OCI-LY7 (cell line): ENCODE measurements at places on chromosomes 6 and 20. TPM values are rescaled to one million over a fixed set of nuclear protein-coding genes. Genes with fewer than 3 reads are reported as not detected.

- DNase-seq = no peak
These were observed 390.1 kb upstream of the CITED2 start for GRCh38 chr6:139764498-139764986.

GRCh38 chr6:84521511-84521910, 242.9 kb downstream of the TBX18 start:
- no peak for DNase-seq

DNA sequence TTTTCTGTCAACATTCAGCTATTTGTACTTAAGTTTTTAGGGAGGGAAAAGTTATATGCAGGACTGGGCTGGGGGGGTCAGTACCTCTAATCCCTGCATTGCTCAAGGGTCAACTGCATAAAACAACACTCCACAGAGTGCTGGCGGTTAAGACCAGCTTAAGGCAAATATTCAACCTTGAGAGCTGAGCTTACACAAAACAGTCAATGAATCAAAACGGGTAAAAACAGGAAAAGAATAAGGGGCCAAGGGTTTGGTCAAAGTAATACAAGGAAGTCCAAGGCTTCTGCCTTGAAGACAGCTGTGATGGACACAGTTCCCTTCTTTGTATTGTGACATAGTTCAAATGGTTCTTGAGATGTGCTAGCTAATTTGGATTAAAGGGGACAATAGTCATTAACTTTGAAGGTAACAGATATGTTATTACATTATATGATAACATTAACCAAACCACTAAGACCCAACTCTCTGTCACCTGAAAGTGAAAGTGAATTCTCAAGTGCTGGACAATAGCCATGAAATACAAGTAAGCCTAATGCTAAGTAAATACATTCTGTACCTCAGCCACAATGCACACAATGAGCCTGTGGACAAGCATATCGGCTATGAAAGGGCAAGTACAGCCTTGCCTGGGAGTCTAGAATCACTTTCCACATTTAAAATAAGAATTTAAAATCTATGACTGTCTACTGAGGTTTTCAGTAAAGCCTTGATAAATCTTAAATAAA, 106.8 kb downstream of the PDE10A start:
- no peak for DNase-seq

DNA sequence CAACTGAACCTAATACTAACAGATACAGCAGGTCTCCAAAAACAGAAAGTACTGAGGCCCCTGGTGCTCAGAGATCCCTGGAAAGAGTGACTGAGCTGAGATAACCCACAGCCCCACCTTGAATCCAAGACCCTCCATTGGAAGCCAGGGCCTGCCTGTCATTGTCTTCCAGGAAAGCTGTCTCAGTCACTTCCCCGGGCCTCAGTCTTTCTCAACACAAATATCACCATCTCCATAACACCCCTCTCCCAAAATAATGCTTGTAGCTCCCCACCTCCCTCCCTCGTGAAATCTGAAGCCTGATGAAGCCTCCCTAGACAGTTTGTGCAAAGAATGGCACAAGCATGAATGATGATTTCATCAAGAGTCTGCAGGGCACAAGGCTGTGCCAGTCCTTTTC, 138.2 kb upstream of the LRFN2 start:
- DNase-seq = no peak

DNA sequence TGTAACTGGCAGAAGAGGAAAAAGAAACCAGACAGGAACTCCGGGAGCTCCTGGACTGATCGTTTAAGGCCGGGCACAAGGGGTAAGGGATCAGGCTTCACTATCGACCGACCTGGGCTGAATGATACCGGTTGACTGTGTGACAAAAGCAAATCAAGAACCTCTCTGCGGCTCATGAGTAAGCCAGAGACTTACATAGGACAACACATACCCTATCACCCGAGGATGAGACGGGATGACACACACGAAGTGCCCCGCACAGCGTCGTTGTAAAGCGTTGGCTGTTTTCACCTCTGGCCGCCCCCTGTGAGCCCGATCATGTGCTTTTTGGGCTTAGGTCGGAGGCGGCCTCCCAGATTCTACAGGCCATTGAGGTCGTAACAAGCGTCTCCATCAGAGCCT, 695 bp upstream of the TGIF2 start:
- no peak for DNase-seq

The LHFPL5 gene
- total RNA-seq = not detected in 2 replicates

The UNC5CL gene
- total RNA-seq = 0.49 and 0.63 TPM in 2 replicates

DNA sequence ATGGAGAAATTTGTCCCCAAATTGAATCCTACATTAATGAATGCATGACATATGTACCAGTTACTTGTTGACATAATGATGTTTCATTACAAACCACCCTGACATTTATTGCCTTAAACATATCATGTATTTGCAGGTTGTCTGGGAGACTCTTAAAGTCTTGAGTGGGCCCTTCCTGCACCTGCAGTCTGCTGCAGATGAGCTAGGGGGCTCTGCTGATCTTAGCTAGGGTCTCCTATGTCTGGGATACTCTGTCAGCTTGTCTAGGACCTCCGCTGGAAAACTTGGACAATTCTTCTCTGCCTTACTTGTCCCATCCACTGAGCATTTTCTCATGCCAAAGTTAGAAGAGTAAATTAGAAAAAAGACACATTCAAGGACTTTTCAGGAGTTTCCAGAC, 581.6 kb downstream of the HAO1 start:
- DNase-seq = peak; percentile 31

The CALHM6 gene
- total RNA-seq = 0.79 and 1.8 TPM in 2 replicates

The CNKSR3 gene
- not detected in 2 replicates for total RNA-seq

- DNase-seq = no peak
These were observed 46.4 kb downstream of the VGLL2 start for GRCh38 chr6:117311726-117312125.

DNA sequence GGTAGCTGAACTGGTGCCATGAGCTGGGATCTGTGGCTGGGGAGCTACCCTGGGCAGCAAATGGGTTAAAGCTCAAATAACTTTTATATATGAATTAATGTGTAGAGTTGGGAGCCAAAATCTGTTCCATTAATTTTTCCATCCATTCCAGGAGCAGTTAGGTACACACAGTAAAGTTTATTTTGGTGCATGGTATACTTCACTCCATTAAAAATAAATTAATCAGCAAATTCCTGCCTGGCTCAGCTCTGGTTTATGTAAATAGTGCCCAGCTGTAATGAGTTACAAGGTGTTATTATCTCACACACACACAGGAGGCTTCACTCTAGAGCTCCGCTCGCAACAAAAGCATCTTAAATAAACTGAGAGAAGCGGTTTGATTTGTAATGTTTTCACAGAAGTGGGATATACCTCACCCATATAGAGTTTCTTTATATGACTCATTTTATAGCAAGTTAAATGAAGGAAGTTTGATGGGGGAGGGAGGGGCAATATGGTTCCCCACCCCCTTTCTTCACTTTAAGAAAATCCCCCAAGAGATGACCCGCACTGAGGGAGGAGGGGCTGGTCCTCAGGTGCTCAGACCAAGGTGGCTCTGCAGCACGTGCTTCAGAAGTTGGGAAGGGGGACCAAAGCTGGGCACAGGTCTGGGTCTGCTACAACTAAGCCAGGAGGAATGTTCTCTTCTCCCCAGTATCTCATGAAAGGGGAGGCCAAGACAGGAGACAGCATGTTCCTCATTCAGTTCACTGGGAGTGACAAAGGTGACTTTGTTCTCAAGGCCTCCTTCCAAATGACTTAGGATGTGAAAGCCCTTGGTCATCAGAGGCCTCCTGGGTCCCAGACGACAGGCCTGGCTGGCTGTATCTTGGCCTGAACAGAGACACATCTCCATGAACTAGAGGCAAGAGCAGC, 10.5 kb upstream of the FAM83C start:
- DNase-seq = no peak

The RAB44 gene
- not detected in 2 replicates for total RNA-seq

The OPN5 gene
- total RNA-seq = not detected in 2 replicates

- no peak for DNase-seq
These were observed 183.6 kb downstream of the EPHA7 start for GRCh38 chr6:93235775-93236174.

DNA sequence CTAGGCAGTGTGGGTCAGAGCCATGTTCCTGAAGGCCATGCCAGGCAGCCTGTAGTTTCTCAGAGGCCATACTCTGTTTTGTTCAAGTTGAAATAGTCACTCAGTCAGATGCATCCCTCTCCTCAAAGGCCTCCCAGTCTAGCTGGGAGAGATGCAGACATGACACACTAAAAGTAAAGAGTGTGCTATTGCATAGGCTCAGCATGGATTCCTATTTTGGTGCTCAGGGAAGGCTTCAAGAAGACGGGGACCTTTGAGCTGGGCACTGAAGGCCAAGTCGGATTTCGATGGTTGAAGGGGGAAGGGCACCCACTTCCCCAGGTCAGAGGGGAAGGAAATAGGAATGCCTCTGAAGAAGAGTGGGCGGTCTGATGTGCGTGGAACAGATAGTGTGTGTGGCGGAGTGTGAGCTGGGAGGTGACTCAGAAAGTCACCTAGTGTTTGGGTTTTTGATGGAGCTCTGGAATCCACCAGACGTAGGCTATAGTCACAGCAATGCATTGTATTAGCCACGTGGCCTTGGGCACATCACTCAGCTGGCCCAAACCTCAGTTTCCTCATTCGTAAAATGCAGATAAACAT, 3.7 kb downstream of the EPB41L1 start:
- DNase-seq = no peak

The ABHD12 gene
- 12.0 and 12.9 TPM in 2 replicates for total RNA-seq

The BPIFB4 gene
- not detected in 2 replicates for total RNA-seq
